ENCODE measurements at places on chromosomes 13 and 19. TPM values are rescaled to one million over a fixed set of nuclear protein-coding genes. Genes with fewer than 3 reads are reported as not detected.

DNA sequence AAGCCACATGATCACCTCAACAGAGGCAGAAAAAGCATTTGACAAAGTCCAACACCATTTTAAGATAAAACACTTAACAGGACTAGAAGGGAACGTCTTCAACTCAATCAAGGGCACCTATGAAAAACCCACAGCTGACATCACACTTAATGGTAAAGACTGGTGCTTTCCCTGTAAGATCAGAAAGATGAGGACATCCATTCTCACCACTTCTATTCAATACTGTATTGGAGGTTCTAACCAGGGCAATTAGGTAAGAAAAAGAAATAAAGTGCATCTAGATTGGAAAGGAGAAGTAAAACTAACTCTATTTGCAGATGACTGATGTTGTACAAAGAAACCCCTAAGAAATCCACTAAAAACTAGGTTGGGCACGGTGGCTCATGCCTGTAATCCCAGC, 11.2 kb upstream of the AKAP8 start:
- H3K27ac ChIP-seq: no peak overlapping the region
- no peak overlapping the region for H3K4me3 ChIP-seq
- DNase-seq: no peak
- no peaks in the 10 kb centered on the region for H3K27me3 ChIP-seq
- H3K4me1 ChIP-seq: no peaks in the 10 kb centered on the region

DNA sequence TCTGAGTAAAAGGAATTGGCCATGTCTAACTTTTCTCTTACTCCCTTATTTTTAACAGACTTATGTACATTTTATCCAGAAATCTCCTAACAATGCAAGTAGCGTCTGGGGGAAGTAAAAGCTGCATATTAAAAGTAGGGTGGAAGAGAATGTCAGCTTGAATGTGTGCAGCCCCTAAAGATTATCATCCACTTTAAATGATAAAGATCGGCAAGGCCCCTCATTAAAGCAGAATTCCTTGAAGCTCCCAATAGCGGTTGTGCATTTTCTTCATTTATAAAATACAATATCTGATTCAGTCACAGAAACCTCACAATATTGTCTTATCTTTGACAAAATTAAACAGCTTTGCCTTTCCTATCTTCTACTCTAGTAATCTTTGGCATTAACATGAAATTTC, 184.6 kb downstream of the LHFPL6 start:
- no peak overlapping the region for H3K27ac ChIP-seq
- no peaks in the 10 kb centered on the region for H3K27me3 ChIP-seq
- H3K4me1 ChIP-seq: peaks cover 19% of the 10 kb centered on the region
- H3K4me3 ChIP-seq: no peak overlapping the region
- H3K36me3 ChIP-seq: no peaks in the 10 kb centered on the region

- H3K27ac ChIP-seq: no peak within 1 kb of the TSS
- no peaks in the 10 kb centered on the region for H3K36me3 ChIP-seq
- H3K4me3 ChIP-seq: no peak within 1 kb of the TSS
- peaks cover 8% of the 10 kb centered on the region for H3K4me1 ChIP-seq
Measured at GRCh38 chr19:3135961-3136683, at the start of gene GNA15. Gene GNA15, plus strand, starts transcription at chr19:3136033. Its CDS starts 418 bp downstream, at chr19:3136451.

- peaks cover 1% of the 10 kb centered on the region for H3K4me1 ChIP-seq
- no peak overlapping the region for H3K27ac ChIP-seq
- no peaks in the 10 kb centered on the region for H3K27me3 ChIP-seq
- DNase-seq: no peak
- no peaks in the 10 kb centered on the region for H3K36me3 ChIP-seq
- no peak overlapping the region for H3K4me3 ChIP-seq
Measured at GRCh38 chr13:73828811-73829210, 305.4 kb downstream of the KLF12 start.

GRCh38 chr13:99610702-99611289, 109.5 kb downstream of the TM9SF2 start:
- no peaks in the 10 kb centered on the region for H3K36me3 ChIP-seq
- no peak for DNase-seq
- H3K4me3 ChIP-seq: no peak overlapping the region
- H3K27me3 ChIP-seq: no peaks in the 10 kb centered on the region
- no peaks in the 10 kb centered on the region for H3K4me1 ChIP-seq

DNA sequence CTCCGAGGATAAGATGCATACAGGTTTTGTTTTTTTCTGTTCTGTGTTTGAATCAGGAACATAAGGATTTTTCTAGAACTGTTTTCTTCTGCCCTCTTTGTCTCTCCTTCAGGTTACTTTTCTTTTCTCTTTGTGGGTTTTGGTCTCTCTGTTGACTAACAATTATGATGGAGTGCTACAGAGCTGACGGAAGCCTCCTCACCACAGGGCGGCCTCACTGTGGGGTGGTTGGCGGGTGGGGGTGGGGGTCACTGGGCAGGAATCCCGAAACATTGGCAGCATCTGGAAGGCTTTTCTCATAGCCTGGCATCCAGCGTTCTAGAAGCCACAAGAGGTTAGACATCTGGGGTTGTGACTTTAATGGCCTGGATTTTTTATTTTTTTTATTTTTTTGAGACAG, 12.0 kb upstream of the MATK start:
- no peak overlapping the region for H3K27ac ChIP-seq
- no peaks in the 10 kb centered on the region for H3K36me3 ChIP-seq
- no peak for DNase-seq
- H3K27me3 ChIP-seq: no peaks in the 10 kb centered on the region
- H3K4me1 ChIP-seq: peaks cover 1% of the 10 kb centered on the region
- no peak overlapping the region for H3K4me3 ChIP-seq

DNA sequence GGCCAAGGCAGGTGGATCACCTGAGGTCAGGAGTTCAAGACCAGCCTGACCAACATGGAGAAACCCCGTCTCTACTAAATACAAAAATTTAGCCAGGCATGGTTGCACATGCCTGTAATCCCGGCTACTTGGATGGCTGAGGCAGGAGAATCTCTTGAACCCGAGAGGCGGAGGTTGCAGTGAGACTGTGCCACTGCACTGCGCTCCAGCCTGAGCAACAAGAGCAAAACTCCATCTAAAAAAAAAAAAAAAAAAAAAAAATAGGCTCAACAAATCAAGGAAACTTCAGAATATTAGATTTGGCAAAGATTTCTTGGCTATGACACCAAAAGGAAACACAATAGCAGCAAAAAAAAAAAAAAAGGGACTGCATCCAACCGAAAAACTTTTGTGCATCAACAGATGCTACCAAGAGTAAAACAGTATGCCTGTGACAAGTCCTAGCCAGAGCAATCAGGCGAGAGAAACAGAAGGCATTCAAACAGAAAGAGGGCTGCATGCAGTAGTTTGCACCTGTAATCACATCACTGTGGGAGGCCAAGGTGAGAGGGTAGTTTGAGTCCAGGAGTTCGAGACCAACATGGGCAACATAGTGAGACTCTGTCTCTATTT, 23.8 kb downstream of the ZNF160 start:
- no peak for DNase-seq
- no peak overlapping the region for H3K4me3 ChIP-seq
- no peaks in the 10 kb centered on the region for H3K36me3 ChIP-seq
- H3K27me3 ChIP-seq: no peaks in the 10 kb centered on the region

- no peaks in the 10 kb centered on the region for H3K36me3 ChIP-seq
- H3K4me3 ChIP-seq: no peak overlapping the region
- DNase-seq: peak; percentile 74
- H3K27me3 ChIP-seq: no peaks in the 10 kb centered on the region
- peak overlapping the region; percentile 36 for H3K27ac ChIP-seq
Measured at GRCh38 chr13:40116008-40116407, 460.5 kb downstream of the COG6 start.

- H3K27ac ChIP-seq: no peak overlapping the region
- H3K36me3 ChIP-seq: no peaks in the 10 kb centered on the region
- no peaks in the 10 kb centered on the region for H3K27me3 ChIP-seq
- no peak for DNase-seq
- H3K4me3 ChIP-seq: no peak overlapping the region
Measured at GRCh38 chr13:57970404-57970803, 338.9 kb downstream of the PCDH17 start.

DNA sequence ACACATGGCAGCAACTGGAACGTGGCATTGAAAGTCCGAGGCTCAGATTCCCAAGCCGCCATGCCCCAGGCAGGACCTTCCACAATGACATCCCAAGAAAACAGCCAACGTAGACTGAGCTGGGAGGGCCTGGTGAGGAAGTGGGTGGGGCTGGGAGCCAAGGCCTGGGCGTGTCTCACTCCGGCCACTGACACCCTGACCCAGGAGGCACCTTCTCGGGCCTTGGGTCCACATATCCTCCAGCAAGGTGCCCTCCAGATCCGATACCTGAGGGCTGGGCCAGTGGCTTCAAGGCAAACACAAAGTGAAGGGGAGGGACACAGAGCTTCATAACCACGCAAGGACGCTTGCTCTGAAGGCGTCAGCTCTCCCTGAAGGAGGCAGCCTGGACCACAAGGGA, 43.0 kb downstream of the RAB20 start:
- no peak overlapping the region for H3K4me3 ChIP-seq
- no peaks in the 10 kb centered on the region for H3K27me3 ChIP-seq
- no peak for DNase-seq
- H3K27ac ChIP-seq: no peak overlapping the region
- H3K4me1 ChIP-seq: peaks cover 2% of the 10 kb centered on the region
- no peaks in the 10 kb centered on the region for H3K36me3 ChIP-seq

DNA sequence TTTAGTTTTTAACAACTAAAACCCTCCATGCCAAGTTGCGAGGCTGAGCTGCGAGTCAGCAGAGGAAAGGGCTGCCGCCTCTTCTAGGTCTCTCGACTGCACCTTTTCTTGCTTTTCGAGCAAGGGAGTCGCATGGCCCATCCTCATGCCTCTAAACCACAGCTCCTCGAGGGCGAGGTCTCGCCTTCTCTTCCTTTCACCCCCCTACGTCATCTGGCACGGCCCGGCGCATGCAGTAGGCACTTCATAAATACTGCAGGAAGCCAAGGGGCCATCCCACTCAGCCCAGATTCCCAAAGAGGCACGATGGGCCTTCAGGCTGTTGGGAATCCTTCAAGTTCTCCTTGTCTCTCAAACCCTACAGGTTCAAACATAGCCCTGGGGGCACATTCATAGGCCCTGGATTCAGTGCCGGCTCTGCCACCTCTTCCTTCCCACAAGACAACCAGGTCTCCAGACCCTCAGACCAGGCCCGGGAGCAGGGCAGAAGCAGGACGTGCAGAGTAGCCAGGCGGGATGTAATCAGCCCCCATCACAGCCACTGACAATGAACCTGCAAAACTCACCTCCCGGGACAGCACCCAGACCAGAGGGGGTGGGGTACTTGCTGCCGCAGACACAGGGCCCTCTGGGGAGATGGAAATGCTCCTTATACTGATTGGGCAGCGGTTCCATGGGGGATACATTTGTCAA, 41.7 kb downstream of the GGACT start:
- no peaks in the 10 kb centered on the region for H3K36me3 ChIP-seq
- no peak for DNase-seq
- no peak overlapping the region for H3K27ac ChIP-seq
- peaks cover 9% of the 10 kb centered on the region for H3K4me1 ChIP-seq

LRRC4B gene
- 7.9 TPM for total RNA-seq

NUDT19 gene
- total RNA-seq: 3.6 TPM

DCT gene
- total RNA-seq: 0.58 TPM
